Stimulated activated CD4-positive, alpha-beta T cell treated with anti-CD3 and anti-CD28 coated beads, Interleukin-4, amount 100 ng/mL, for 1 hour (primary cell): ENCODE measurements at places on chromosomes 16 and 17.

DNA sequence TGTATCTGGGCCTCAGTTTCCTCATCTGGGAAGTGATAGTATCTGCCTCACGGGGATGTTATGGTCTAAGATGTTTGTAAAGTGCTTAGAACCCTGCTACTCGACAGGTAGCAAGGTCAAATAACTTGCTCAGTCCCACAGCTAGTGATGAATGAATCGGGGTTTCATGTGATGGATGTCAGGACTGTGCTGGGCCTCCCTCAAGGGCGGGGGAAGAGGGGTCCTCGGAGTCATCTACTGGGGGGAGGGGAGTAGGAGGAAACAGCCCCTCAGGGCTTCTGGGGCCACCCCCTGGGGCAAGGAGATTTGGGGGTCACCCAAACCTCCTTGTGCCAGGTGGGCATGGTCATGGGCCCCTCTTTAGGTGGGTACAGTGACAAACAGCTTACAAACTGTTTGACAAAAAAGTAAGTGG lies 732 bp downstream of the PNPO start:
- DNase-seq: no peak

- DNase-seq: no peak
Measured at GRCh38 chr16:22874394-22874793, 60.4 kb downstream of the HS3ST2 start.

DNA sequence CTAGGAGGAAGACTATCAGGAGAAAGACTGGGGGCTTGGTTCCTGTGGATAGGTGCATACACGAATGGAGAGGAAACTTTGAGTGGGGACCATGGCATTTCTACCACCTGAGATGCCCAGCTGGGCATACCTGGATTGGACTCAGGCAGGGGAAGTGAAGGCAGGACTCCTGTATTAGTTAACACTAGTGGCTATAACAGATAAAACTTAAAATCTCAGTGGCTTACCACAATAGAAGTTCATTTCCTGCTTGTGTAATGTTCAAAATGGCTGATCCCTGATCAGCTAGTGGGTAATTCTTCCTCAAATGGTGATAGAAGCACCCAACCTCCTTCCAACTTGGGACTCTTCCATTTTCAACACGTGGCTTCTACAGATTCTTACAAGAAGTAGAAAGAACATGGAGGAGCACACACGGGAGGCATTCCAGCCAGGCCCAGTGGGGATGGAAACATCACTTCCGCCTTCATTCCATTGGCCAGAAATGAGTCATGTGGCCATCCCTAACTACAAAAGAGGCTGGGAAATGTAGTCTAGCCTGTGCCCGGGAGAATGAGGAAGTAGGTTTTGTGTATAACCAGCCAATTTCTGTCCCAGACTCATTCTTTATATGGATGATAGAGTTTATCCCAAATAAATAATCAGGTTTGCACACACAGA lies 112.1 kb downstream of the UTP18 start:
- DNase-seq: no peak

GRCh38 chr17:41480136-41480535 lies 815 bp downstream of the KRT35 start:
- no peak for DNase-seq

DNA sequence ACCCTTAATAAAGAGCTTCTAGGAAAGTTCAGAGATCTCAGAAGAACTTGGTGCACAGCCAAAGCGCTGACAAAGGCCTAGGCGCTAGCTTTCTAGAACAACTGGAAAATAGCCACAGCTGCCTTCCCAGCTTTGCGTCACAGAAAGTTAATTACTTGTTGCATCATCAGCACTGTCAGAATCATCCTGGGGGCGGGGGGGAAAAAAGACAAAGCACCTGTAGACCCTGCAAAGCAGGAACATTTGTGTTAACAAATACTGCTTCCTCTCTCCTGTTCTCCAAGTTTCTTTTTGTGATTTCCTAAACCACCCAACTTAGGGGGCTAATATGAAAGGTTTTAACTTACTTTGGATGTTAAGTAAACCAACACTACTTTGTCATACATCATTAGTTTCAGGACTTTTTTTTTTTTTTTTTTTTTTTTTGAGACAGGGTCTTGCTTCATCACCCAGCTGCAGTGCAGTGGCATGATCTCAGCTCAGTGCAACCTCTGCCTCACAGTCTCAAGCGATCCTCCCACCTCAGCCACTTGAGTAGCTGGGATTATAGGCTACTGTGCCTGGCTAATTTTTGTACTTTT lies 4.8 kb upstream of the AARSD1 start:
- no peak for DNase-seq

- no peak for DNase-seq
Measured at GRCh38 chr17:77019893-77020379, 120.8 kb upstream of the SEC14L1 start.

GRCh38 chr16:46801428-46802049 lies 29.4 kb downstream of the C16orf87 start:
- DNase-seq: no peak

GRCh38 chr16:14963281-14964173 lies 11.3 kb upstream of the PDXDC1 start:
- DNase-seq: no peak

GRCh38 chr16:28495098-28495793 lies 803 bp downstream of the APOBR start:
- DNase-seq: no peak

- DNase-seq: no peak
Measured at GRCh38 chr16:4018391-4018790, 97.9 kb downstream of the ADCY9 start.
